ENCODE measurements at places on chromosomes 5 and 9.

GRCh38 chr5:150131461-150131860 lies 24.2 kb downstream of the PDGFRB start:
- no peak for DNase-seq

DNA sequence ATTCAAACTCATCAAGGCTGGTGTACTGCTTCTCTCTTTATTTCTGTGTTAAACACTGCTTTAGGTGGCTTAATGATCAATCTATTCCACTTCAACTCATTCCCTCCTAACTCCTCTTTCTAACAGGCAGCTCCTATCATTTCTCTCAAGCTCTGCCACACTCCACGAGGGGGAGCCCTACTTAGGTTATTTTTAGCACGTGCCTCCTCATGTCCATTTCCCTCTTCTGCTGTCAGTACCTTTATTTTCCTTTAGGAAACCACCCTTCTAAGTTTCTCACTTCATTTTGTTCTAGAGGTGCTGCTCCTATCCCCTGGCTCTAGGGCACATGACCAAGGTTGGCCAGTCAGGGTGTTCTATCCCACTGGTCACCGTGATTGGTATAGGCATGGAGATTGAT lies 6.7 kb upstream of the BRINP1 start:
- no peak for DNase-seq

DNA sequence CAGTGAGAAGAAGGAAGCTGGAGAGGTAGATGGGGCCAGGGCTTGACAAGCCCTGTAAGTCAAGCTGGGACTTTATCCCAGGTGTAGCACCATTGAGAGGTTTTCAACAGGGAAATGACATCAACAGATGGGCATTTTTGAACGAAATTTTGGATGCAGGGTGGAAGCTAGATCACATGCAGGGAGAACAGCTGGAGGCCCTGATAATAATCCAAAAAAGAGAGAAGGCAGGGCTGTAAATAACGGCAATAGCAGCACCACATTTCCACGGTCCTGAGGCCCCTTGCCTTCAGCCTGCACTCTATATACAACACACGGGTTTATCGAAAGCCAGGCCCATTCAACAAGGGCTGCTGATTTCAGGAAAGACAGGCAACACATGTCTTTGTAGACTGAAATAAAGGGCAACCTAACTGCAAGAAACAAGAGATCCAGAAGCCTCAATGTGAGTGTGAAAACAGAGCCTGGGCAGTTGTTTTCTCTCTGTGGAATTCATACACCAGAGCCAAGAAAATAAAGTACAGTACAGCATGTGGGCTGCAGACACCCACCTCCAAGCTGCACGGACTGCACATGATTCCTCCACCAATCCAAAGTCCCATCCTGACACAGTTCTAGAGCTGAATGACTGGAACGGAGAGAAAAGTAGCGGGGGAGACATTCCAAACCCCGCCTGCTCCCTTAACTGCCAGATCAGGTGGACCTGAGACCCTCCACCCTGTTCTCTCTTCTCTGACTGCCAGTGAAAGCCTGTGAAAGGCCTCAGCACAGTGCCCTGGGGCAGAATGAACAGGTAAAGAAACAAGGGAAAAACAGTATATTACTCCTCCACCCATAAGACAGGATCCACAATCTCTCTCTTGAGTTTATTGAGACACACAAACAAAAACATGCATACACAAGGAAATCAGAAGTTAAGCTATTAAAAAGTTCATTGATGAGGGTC lies 36.3 kb downstream of the KLHL3 start:
- DNase-seq, result no peak

DNA sequence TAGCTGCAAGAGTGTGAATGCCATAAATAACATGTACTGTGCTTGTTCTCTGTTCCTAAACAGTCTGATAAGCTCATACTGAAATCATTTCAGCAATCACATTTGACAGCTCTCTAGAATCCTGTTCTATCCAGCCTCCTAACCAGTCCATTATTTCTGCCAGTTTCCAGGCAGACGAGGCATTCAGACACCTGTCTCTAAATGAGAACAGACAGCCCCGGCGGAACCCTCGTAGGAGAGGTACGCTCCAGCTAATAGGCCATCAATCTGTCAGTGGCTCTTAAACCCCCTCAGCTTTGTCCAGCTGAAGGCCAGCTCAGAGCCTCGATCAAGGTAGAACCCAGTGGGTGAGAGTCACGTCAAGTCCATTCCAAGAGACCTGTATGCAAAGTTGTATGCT lies 272.3 kb downstream of the GLIS3 start:
- DNase-seq, result no peak

GRCh38 chr9:24218656-24219055 lies 327.0 kb downstream of the IZUMO3 start:
- DNase-seq, result no peak

DNA sequence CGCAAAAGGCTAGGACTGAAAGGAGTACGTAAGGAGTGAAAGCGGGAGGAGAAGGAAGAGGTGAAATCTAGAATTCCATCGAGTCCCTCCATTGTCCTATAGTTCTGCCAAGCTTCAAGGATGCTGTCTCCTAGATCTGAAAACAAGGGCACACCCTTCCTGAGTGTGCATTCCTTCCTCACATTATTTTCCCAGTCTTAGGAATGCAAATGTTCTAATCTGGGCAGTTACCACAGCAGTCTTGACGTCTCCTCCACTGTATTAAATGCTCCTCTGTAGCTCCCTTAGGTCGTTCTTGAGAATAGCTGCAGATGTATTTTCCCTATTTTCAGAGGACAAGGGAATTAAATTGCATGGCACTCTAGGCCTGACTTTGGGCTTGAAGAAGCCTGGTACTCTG lies 127.6 kb downstream of the SLIT3 start:
- DNase-seq, result no peak

DNA sequence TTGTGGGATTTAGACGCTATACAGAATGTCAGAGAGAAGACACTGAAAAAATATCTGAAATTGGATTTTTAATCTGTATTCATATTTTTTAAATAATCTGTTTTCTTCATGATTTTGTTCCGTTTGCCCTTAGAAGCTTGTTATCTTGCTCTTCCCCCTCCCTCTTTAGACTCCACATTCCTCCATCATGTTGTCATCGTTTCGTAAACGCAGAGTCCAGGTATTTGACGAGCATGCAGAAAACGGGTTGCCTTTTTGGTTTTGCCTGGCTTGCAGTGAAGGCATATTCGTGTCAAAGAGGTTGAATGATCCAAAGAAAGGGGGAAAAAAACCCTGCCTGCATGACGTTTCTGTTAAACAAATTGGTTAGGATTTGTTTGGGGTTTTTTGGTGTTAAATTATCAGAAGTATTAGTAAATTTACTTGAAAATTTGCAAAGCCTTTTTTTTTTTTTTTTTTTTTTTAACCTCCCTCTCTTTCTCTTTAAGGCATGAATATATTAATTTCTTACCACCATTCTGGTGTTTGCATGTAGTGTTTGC lies 2.9 kb downstream of the SPTAN1 start:
- no peak for DNase-seq

GRCh38 chr5:20050262-20050661 lies 62.3 kb upstream of the CDH18 start:
- DNase-seq, result no peak

Data from GOT3 (cell line).